NCI-H1048 (cell line): ENCODE measurements at places on chromosomes 16 and 17.

DNA sequence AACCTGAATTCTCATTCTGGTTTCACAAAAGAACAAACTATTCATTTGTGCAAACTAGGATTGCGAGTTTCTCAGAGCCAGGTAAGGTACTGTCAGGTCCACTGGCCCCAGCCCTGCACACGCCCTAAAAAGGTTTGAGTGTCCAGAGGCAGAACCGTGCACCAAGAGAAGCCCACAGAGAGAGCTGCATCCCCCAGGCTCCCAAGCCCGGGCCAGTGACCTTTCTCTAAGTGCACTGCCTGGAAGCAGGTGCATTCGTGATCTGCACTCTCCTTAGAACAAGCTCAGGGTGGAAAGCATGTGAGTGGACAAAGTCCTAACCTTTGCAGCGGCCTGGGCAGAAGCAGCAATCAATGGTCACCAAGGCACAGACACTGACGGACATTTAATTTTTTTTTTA is 26.8 kb downstream of the MEAK7 start:
- DNase-seq: no peak

- DNase-seq: no peak
Observed at GRCh38 chr17:75976175-75976848, 2.7 kb downstream of the ACOX1 start.

DNA sequence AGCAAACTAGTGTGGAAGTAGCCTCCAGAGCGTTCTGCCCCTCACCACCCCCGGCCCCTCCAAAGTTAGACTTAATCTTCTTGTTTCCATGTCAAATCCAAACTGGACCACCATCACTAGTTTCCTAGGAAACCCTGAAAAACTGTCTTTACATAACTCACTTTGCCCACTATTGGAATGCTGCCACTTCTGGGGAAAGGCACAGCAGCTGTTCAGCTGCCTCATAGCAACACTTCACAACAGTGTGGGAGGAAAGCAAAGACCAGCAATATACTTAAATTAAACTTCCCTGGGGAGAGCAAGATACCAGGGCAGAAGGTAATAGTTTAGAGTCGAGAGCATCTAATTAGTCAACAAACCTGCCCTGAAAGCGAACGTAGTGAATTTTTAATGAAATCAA is 452.2 kb downstream of the KCNJ2 start:
- no peak for DNase-seq

GRCh38 chr16:84929421-84930297 is 81.7 kb downstream of the ZDHHC7 start:
- no peak for DNase-seq

DNA sequence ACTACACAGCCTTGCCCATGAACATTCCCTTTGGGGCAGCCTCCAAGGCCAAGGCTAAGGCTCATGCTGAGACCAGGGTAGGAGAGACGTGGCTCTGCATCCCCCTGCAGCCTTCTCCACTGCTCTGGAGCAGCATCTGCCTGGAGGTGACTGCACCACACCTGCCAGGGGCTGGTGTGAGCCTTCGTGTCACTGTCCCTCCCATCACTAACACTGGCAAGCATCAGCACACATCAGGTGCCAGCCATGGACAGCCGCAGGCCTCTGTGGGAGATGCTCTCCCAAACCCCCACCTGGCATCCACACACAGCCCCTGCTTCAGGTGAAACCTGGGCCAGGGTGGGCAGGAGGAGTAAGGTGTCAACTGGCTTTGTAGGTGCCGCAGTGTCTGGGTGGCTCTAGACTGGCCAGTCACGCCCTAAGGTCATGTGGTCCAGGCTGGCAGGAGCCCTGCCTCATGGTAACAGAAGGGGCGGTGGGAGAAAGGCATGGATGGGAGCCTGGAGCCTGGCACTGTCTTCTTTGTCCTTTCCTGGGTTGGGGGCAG is 18.1 kb upstream of the MTSS2 start:
- DNase-seq: no peak

DNA sequence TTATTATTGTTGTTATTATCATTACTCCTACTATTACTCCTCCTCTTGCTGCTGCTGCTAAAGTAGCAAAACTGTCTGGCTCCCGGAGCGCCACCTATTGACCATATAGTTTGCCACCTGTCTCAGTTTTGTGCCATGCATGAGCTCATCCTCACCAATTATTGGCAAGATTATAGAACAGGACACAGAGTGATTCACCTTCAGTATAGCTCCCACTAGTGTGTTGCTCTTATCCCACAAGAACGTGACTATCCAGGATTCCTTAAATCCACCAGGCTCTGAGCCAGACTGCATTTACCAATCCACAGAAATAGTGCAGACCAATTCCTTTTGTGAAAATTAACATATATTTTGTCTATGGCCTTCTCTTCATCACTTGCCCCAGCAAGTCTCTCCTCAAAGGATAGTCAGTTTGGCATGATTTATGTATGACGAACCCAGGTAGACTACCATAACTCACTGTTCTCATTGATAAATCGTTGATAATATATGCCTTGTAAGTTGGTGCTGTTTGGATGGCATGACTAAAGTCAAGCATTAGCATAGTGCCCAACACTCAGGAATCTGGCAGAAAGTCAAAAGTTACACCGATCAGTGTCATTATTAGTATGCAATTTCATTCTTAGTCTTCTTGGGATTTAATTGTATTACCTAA is 405.5 kb upstream of the HSBP1 start:
- DNase-seq: no peak

GRCh38 chr16:88926374-88926990 is 50.5 kb downstream of the CBFA2T3 start:
- no peak for DNase-seq

GRCh38 chr17:81148986-81149533 is 16.2 kb upstream of the PVALEF start:
- DNase-seq: no peak

- no peak for DNase-seq
Observed at GRCh38 chr16:74740795-74741304, 33.8 kb downstream of the FA2H start.

GRCh38 chr17:61897548-61898180 is 30.1 kb downstream of the INTS2 start:
- no peak for DNase-seq

DNA sequence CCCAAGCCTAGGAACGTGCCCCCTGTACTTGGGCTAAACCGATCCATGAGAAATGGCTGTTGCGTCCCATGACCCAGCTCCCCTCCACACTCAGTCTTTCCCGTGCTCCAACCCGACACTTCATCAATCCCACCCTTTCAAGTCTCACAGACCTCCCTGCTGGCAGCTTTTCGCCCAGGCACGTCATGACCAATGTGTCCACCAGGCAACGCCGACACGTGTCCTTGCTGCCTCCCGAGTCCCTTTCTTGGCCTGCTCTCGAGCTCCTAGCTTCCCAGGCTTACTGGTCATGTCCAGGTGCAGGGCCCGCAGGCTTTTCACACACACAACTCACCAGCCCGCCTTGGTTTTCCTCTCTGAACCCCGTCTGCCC is 12.2 kb downstream of the MNT start:
- DNase-seq: no peak

DNA sequence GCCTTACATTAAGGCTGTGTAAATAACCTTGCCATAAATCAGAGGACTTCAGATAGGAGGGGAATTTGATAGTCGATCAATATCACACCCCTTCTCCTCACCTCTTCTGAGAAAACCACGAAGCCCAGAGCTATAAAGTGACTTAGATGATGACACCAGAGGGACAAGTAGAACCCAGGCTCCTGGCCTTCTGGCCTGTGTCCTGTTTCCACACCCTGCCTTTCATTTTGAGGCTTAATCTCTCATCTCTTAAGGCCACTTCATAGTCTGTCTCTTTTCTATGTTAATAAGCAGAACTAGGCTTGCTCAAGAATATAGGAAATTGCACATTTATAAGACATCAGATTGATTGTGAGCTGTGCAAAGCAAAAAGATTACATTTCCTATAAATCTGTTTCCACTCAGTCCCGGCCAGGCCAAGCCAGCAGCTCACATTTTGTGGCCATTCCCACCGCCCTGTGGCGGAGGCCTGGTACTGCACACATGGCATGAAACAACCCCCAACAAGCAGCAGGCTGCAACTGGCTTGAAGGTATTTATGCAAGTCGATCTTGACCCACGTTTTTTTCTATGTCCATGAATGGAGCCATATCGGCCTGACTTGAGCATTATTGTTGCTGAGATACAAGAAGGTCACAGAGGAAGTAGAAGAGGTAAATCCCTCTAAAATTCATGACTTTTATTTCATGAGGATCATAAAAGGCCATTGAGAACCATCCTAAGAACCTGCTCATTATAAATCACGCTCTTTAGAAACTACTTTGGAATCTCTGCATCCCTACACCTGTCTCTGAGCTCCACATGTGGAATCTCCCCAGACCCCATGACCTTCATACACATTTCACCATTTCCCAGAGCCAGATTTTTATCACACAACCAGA is 93.7 kb downstream of the PMP22 start:
- DNase-seq: no peak

DNA sequence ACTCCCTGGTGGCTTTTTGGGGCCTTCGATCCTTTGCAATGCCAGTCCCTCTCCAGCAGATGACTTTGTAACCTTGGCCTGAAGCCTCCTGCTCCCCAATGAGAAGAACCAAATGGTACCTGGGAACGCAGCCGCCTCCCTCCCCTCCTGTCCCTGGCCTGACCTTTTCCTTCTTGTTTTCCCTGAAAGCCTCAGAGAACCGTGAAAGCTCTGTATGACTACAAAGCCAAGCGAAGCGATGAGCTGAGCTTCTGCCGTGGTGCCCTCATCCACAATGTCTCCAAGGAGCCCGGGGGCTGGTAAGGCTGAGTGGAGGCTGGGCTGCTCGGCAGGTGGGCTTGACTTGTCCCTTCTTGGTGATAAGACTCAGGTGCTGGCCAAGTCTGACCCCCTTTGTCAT is 88.0 kb downstream of the SDR42E1 start:
- DNase-seq: no peak
